ENCODE measurements at places on chromosomes 2 and 18. TPM values are rescaled to one million over a fixed set of nuclear protein-coding genes. Genes with fewer than 3 reads are reported as not detected.

The FBXO36 gene
- 1.3 TPM for polyA plus RNA-seq

The RALBP1 gene
- 38.6 TPM for polyA plus RNA-seq

The IL1RL2 gene
- 6.1 TPM for polyA plus RNA-seq

The COL4A4 gene
- 0.16 TPM for polyA plus RNA-seq

The CYP27C1 gene
- 1.4 TPM for polyA plus RNA-seq

The ALLC gene
- polyA plus RNA-seq: 0.04 TPM

The ATP6V1B1 gene
- 0.88 TPM for polyA plus RNA-seq

The FIGN gene
- polyA plus RNA-seq: 0.49 TPM

The FKBP1B gene
- polyA plus RNA-seq: 6.7 TPM

The KRTCAP3 gene
- 21.0 TPM for polyA plus RNA-seq

The DSG2 gene
- 5.8 TPM for polyA plus RNA-seq

The CD8B2 gene
- 0.10 TPM for polyA plus RNA-seq

The GALNT14 gene
- 23.5 TPM for polyA plus RNA-seq

The ZNF385B gene
- 0.22 TPM for polyA plus RNA-seq

The PSMA8 gene
- 0.04 TPM for polyA plus RNA-seq

The ERFE gene
- 0.06 TPM for polyA plus RNA-seq

The TOGARAM2 gene
- 1.8 TPM for polyA plus RNA-seq

The INPP5D gene
- polyA plus RNA-seq: 3.4 TPM

The LOXHD1 gene
- 0.04 TPM for polyA plus RNA-seq

Measured in esophagus (tissue), 2 donors.